Activated naive CD8-positive, alpha-beta T cell treated with anti-CD3 and anti-CD28 coated beads for 36 hours (primary cell): ENCODE measurements at places on chromosomes 2 and 18. TPM values are rescaled to one million over a fixed set of nuclear protein-coding genes. Genes with fewer than 3 reads are reported as not detected.

The LRRC30 gene
- not detected for total RNA-seq

The EFHD1 gene
- total RNA-seq: 0.78 TPM

The MERTK gene
- total RNA-seq: 0.44 TPM

The KCNJ13 gene
- total RNA-seq: not detected

The SP140 gene
- total RNA-seq: 46.8 TPM

The TP53I3 gene
- total RNA-seq: 1.8 TPM

The CNGA3 gene
- total RNA-seq: not detected

The POTEI gene
- not detected for total RNA-seq

The COA5 gene
- total RNA-seq: 27.2 TPM

The SERPINB12 gene
- total RNA-seq: not detected

GRCh38 chr2:128603411-128603924, 284.8 kb upstream of the HS6ST1 start:
- no peaks in the 10 kb centered on the region for H3K36me3 ChIP-seq
- no peak overlapping the region for H3K27ac ChIP-seq
- no peaks in the 10 kb centered on the region for H3K4me1 ChIP-seq
- DNase-seq: no peak
- no peaks in the 10 kb centered on the region for H3K27me3 ChIP-seq
- H3K4me3 ChIP-seq: no peak overlapping the region

DNA sequence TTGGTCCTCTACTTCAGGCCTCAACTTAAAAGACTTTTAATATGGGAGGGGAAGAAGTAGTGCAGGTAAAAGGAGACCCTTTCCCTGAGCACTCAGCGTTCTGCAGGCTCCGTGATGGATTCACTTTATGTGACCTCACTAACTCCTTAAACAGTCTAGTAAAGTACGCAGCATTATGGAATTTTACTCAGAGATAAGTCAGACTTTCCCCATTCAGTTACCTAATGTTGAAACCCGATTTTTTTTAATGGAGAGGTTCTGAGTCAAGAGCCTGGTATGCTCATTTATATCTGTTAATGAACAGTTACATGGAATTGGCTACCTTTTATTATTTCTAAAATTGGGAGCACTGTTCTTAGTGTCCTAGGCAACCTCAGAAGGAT, 34.1 kb downstream of the RASGRP3 start:
- no peak for DNase-seq
- no peaks in the 10 kb centered on the region for H3K27me3 ChIP-seq
- peaks cover 1% of the 10 kb centered on the region for H3K4me1 ChIP-seq
- H3K36me3 ChIP-seq: peaks cover 5% of the 10 kb centered on the region
- no peak overlapping the region for H3K4me3 ChIP-seq

DNA sequence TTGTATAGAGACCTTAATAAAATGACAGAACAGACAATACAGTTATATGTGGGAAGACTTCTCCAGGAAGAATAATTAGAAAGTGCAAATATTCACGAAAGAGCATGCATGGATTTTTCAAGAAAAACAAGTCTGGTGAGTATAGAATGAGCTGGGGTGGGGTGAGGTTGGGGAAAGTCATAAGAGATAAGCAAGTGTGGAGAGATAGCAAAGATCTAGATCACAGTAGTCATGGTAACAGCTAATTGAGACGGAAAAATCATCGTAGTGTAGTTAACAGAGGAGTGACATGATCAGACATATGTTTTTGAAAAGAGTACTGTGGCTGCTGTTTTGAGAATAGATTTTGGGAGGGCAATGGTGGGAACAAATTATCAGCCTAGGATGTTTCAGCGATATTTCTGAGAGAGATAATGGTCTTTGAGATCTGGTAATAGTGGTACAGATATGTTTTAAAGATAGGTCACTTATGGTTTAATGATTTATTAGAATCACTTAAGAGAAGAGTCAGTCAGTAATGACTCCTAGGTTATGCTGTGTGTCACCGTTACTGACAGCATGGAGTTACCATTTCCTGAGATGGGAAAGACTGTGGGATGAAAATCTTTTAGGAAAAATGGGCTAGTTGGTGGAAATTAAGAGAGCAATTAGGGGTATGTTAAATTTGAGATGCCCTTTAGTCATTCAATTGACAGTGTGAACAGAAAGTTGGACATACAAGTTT, 248.5 kb upstream of the SLC8A1 start:
- no peak overlapping the region for H3K27ac ChIP-seq
- no peaks in the 10 kb centered on the region for H3K36me3 ChIP-seq
- H3K4me3 ChIP-seq: no peak overlapping the region
- H3K4me1 ChIP-seq: no peaks in the 10 kb centered on the region

DNA sequence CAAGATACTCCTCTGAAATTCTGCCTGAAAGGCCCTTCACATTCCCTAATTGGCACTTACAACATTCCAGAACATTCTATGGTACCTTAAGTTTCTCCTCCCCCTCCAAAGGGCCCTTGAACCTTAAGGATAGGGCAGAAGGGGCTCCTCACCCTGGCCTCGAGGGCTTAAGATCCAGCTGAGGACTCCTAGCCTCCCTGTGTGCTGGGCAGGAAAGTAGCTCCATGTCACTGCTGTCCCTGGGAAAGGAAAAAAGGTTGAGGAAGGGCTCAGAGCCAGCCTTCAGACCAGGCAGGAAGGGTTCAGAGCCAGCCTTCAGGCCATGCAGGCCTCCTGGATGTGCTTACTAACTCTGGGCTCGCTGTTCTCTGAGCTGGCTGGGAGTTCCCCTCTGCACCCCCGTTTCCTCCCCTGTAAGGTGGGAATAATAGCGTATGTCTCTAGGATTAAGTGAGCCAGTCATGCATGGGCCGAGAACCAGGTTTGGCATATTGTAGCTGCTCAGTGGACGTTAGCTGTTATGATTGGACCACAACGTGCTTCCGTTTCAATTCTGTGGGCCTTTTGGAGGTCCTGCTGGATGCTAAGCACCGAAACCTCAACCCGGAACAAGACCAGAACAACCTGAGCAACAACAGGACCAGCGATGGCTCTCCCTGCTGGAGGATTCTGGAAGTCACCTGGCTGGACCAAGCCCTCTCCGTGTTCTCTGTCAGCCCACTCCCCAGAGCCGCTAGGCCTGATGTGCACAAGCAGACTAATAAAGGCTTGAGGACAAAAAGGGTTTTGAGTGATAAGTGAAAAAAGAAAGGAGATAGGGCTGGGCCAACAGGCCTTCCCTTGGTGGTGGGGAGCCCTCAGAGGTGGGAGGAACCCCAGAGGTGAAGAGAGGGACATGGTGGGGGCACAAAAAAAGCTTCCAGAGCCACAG, 1.0 kb upstream of the B3GNT7 start:
- H3K27me3 ChIP-seq: peaks cover 36% of the 10 kb centered on the region
- H3K36me3 ChIP-seq: no peaks in the 10 kb centered on the region
- H3K4me3 ChIP-seq: peak overlapping the region; percentile 47

- H3K4me1 ChIP-seq: peaks cover 11% of the 10 kb centered on the region
- DNase-seq: no peak
- no peaks in the 10 kb centered on the region for H3K36me3 ChIP-seq
- no peaks in the 10 kb centered on the region for H3K27me3 ChIP-seq
- no peak overlapping the region for H3K27ac ChIP-seq
- H3K4me3 ChIP-seq: no peak overlapping the region
These were observed 60.5 kb downstream of the G6PC2 start for GRCh38 chr2:168961450-168962229.

DNA sequence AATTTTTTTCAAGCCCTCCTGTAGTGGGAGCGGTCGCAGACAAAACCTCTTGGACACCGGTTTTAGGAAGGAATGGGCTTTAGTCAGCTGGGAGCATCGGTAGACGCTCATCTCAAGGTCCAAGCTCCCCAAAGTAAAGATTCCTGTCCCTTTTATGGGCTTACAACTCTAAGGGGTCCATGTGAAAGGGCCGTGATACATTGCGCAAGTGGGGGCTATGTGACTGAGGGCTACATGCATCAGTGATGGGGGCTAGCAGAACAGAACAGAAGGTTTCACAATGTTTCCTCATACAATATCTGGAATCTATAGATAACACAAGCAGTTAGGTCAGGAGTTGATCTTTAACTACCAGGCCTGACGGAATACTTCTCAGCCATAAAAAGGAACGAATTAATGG, 62.5 kb downstream of the CAMKMT start:
- H3K27me3 ChIP-seq: no peaks in the 10 kb centered on the region
- no peaks in the 10 kb centered on the region for H3K4me1 ChIP-seq
- no peak overlapping the region for H3K4me3 ChIP-seq
- no peak for DNase-seq

- no peak overlapping the region for H3K27ac ChIP-seq
- H3K4me3 ChIP-seq: no peak overlapping the region
- peaks cover 3% of the 10 kb centered on the region for H3K4me1 ChIP-seq
These were observed 3.8 kb upstream of the SESTD1 start for GRCh38 chr2:179268277-179268925.

DNA sequence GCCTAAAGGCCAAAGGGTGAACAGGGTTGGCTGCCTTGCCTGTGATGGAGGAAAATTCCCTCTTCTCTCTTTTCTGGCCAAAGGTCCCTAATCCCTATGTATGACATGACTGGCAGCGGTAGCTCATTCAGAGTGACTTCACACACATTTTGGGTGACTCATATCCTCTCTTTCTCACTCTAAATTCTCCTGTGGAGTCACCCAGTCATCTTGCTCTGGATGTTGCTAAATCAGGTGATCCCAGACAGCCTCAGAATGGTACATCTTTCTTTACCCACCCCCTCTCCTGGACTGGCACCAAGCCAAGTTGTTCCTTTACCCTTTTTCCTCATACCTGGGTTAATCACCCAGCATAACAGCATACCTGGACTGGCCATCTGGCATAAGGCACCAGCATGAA, 77.2 kb downstream of the NEURL3 start:
- H3K27ac ChIP-seq: no peak overlapping the region
- H3K36me3 ChIP-seq: no peaks in the 10 kb centered on the region
- peaks cover 14% of the 10 kb centered on the region for H3K27me3 ChIP-seq

- DNase-seq: no peak
- no peaks in the 10 kb centered on the region for H3K4me1 ChIP-seq
- no peaks in the 10 kb centered on the region for H3K36me3 ChIP-seq
- no peak overlapping the region for H3K27ac ChIP-seq
These were observed 145.6 kb upstream of the GYPC start for GRCh38 chr2:126510356-126510755.

DNA sequence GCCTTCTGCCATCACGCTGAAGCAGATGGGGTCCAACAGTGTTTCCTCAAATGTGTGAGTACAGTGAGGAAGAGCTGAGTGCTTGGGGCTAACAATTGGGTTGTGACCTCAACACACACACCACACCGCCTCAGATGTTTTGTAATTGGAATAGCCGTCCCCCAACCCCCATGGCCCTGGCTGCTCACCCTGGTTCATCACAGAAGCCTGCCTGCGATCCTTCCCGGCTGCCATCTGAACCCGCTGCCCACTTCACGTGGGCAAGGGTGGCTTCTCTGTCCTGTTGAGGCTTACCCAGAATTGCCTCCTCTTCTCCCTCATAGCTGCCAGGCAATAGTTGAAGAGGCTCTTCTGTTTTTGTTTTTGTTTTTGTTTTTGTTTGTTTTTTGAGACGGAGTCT, 44.1 kb downstream of the TGOLN2 start:
- peaks cover 3% of the 10 kb centered on the region for H3K4me1 ChIP-seq
- no peak overlapping the region for H3K4me3 ChIP-seq
- no peaks in the 10 kb centered on the region for H3K36me3 ChIP-seq
- no peaks in the 10 kb centered on the region for H3K27me3 ChIP-seq
- H3K27ac ChIP-seq: no peak overlapping the region

DNA sequence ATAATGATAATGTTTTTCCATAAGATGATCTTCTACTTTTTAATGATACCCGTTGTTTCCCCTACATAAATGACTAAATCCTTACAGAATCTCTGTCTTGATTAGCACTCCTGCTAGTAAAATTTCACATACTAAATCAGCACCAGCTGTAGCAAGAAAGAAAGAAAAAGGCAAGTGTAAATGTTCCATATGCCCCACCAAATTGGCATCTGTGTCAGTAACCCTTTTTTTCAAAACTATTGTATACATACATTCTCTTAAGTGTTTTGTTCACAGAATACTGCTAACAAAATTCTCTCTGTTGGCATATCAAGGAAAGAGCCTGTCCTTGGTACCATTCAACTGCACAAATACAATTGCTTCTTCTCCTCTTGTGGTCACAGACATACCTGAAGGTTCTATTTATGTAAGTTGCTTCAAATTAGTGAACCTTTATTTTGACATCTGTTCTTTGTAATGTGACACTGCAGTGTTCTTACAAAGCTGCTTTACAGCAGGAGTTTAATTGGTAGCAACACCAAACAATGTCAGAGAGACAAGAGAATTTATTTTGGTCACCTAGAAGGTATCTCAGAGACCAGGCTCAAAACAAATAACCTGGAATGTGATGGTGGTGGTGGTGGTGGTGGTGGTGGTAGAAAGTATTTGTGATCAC, 641.9 kb downstream of the ZEB2 start:
- no peak overlapping the region for H3K27ac ChIP-seq
- H3K4me1 ChIP-seq: peaks cover 14% of the 10 kb centered on the region
- no peak for DNase-seq
- no peak overlapping the region for H3K4me3 ChIP-seq
- no peaks in the 10 kb centered on the region for H3K27me3 ChIP-seq

GRCh38 chr18:33536904-33537303, 41.1 kb upstream of the ASXL3 start:
- H3K4me3 ChIP-seq: no peak overlapping the region
- H3K4me1 ChIP-seq: no peaks in the 10 kb centered on the region
- no peak overlapping the region for H3K27ac ChIP-seq

DNA sequence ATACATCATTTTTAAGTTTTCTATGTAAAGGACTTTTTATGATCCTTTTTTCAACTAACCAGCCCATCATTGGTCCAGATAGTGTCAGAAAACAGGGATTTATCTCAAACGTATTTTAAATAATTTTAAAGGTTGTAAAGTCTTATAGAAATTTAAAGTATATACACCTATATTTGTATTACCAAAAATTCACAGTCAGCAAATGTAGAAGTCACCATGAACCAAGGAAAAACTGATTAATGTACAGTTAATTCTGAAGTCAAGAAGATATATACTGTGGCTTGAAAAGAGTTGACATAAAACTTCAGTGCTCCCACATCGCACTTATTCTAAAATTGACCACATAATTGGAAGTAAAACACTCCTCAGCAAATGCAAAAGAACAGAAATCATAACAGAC, 52.4 kb upstream of the MAP2 start:
- no peak overlapping the region for H3K4me3 ChIP-seq
- no peak overlapping the region for H3K27ac ChIP-seq
- DNase-seq: no peak
- H3K27me3 ChIP-seq: no peaks in the 10 kb centered on the region

DNA sequence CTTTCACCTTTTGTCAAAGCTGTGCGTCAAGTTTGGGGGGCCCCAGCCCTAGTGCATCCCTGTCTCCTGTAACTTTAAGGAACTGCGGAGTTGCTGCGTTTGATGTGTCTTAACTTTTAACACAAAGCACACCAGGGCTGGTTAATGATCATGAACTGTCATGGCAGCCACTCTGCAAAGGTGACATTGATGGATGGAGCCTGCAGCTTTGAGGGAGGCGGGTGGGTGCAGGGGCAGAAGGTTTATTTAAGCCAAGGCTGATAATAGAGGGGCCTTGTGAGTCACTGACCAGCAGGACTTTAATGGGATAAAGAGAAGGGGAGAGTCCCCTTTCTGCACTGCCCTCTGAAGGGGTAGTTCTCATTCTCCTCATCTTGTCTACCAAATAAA, 190.2 kb upstream of the GATA6 start:
- no peaks in the 10 kb centered on the region for H3K36me3 ChIP-seq
- no peak overlapping the region for H3K27ac ChIP-seq
- H3K4me3 ChIP-seq: no peak overlapping the region
- DNase-seq: no peak
- no peaks in the 10 kb centered on the region for H3K27me3 ChIP-seq
- H3K4me1 ChIP-seq: no peaks in the 10 kb centered on the region

- no peaks in the 10 kb centered on the region for H3K4me1 ChIP-seq
- peaks cover 17% of the 10 kb centered on the region for H3K27me3 ChIP-seq
- DNase-seq: no peak
- no peak overlapping the region for H3K27ac ChIP-seq
- H3K36me3 ChIP-seq: no peaks in the 10 kb centered on the region
These were observed 63.6 kb downstream of the MARCO start for GRCh38 chr2:119005555-119005954.
